GM06990 (cell line): ENCODE measurements at places on chromosomes 12 and 14.
A peak's percentile ranks its signal among the peaks of the same experiment; 100 is the strongest.

DNA sequence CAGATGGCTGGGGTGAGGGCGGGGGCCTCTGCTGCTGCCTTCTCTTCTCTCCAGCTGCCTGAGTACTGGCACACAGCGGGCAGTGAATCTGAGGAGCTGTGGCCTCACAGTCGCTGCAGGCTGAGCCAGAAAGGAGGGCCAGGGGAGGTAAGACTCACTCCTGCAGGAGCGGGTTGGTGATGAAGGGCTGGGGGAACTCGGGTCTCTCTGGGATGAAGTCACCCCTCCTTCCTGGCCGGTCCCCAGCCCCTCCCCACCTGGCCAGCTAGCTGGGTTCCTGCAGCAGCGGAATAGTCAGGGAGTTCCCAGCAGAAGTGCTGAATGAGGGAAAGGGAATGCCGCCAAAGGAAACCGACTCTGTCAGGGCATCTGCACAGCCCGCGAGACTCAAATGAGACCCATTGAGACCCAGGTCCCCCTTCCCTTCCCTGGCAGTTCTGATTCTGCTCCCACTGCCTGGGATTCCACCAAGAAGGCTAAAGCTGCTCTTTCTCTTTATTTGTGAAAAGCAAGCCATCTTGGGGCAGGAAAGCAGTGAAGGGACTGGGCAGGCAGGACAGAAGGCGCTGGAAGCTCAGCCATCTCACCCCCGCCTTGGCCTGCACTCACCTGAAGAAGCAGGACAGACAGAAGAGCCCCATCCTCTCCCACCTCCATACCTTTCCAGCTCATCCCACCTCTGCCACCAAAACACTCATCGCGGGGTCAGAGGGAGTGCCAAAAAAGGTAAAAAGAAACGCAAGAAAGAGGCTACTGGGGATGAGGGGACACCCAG, 5.3 kb downstream of the NGB start:
- no peak for DNase-seq

DNA sequence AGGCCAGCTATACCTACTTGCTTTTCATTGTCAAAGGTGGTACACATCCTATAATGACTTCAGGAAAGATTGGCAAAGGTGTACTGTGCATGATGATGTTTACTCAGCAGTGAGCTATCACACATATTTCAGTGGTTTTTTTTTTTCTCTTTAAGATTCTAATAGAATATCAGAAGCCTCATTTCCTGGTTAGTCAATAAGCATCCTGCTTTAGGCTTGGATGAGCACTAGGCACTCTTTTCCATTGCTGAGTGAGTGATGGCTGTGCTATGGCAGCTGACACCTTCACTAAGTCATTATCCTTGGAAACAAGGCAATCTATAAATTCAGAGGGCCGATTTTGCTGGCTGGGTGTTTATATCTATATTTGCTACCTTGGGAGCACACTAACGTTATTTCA, 161.1 kb upstream of the RASSF8 start:
- DNase-seq = no peak

DNA sequence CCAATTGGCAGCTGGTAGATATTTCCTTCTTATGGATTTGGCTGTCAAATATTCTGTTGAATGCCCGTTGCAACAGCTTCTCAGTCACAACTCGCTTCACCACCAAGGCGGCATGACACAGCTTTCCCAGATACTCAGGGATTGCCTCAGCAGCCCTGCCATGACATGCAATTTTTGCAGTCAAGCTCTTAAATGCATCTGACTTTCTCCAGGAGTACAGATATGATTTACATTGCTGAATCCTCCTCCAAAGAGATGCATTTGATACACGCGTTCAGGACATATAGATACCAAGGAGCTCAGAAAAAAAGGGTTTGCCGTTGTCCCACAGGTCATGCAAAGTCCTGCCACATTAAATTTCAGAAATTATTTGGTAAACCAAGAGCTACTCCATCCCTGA, 6.5 kb downstream of the KRT5 start:
- no peak for DNase-seq

DNA sequence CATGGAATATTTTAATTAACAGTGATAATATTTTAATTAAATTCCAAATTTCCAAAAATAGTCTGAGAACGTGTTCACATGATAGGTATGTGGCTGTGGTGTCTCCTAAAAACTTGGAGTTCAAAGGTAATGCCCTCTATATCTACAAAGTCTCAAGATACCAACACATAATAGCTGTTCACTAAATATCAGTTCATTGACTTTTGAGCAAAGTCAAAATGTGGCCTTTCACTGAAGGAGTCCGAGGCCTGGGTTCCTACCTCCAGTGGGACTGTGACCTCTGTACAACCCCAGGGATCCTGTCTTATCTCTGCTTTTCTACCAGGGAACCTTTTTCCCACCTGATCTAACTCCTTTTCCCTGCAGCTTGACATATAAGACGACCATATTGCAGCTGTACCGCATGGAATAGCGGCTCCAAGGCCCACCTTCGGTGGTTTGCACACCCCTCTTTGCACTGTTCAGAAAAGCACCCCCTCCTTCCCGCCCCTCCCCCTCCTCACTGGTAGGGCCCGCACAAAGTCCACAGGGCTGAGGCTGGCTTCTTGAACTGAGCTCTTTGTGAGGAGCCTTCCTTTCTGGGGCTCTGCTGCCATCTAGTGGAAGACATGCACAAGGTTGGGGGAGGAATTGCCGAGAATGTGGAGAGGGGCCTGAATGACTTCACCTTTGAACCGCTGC, 3.1 kb downstream of the CCND2 start:
- DNase-seq = peak; percentile 72

- DNase-seq = no peak
These were observed 46.4 kb downstream of the CLMN start for GRCh38 chr14:95273001-95273978.

GRCh38 chr14:50083467-50084337, 32.7 kb downstream of the VCPKMT start:
- DNase-seq = peak; percentile 80
